ENCODE measurements at places on chromosomes 6 and 20. TPM values are rescaled to one million over a fixed set of nuclear protein-coding genes. Genes with fewer than 3 reads are reported as not detected.

The POM121L2 gene
- not detected for total RNA-seq

The FAM209B gene
- total RNA-seq, result not detected

The TTLL9 gene
- 1.4 TPM for total RNA-seq

The SRSF3 gene
- 254 TPM for total RNA-seq

The ELOVL2 gene
- 19.6 TPM for total RNA-seq

The HSP90AB1 gene
- total RNA-seq, result 647 TPM
